ENCODE measurements at places on chromosomes 6 and 20.

DNA sequence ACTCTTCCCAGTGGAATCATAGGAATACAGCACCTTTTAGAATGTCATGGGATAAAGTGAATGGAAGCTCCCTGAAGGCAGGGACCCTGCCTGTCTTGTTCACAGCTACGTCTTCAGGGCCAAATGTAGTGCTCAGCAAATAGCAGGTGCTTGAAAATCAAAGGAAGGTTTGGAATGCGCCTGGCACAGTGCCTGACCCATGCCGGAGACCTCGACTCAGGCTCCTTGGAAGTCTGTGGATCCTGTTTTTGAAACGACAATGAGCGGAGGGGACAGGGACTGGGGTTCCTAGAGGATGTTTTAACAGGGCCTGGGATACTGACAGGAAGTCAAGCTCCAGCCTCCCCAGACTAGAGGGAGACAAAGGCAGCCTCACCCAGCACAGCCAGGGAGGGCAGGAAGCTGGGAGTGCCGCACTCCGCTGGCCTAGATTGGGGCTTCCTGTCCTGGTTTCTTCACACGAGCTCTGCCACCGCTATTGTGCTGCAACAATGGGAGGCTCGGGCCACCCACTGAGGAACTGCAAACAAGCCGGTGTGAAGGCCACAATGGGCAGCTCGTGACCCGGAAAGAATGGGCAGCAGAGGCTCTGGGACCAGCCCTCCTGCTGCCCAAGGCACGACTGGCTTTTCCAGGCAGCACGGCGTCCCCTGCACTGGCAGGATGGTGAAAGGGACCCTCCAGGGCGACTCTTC lies 76.7 kb downstream of the PREX1 start:
- DNase-seq, result no peak

DNA sequence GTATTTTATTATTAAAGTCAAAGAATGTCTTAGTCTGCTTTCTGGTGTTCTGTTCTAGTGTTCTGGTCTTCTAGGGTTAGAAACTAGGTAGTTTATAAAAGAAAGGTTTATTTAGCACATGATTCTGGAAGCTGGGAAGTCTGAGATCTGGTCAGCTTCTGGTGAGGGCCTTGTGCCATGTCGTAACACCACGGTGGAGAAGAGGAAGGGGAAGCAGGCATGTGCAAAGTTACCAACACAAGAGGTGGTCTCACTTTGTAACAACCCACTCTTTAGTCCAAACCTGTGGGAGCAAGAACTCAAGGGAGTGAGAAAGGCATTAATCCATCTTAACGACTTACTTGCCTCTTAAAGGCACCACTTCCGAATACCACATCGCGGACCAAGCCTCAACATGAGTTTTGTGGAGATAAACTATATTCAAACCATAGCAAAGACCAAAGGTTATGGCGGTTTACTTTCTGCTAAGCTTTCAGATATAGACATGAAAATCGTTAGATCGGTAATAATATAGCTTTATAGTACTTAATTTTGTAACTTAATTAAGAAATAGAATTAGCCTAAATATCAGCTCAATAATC lies 99.4 kb downstream of the NCOA3 start:
- DNase-seq, result no peak

- DNase-seq, result no peak
These were observed 838.4 kb downstream of the TFAP2A start for GRCh38 chr6:9576521-9576920.

DNA sequence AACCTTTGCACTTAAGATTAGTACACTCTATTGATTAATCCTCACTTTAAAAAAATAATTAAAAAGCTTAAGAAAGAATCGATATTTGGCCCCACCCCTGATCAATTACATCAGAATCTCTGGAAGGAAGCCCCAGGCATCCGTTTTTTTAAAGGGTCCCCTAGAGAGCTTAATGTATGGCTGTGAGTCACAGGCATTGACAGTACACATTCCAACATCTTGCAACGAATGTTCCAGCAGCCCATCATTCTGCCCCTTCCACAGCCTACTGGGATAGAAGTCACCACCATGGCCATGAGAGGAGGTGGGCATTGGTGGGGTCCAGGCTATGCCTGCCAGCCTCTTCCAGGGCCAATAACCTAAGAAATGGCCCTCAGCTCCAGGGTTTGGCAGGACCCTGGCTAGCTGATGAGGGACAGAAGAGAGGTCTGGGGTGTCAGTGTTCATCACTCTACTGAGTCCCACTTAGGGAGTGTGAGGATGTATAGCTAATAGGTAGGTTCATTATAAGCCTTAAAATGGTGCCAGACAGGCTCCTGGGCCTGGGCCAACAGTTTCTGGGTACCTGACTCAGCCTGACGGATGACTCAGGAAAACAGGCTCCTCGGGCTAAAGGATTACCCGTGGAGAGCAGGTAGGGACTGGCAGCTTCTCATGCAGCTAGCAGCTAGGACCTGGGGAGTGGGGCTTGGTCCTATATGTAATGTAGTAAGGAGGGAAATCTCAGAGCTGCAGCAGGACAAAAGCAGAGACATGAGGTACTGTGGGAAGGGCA lies 40.4 kb downstream of the MDGA1 start:
- DNase-seq, result no peak

DNA sequence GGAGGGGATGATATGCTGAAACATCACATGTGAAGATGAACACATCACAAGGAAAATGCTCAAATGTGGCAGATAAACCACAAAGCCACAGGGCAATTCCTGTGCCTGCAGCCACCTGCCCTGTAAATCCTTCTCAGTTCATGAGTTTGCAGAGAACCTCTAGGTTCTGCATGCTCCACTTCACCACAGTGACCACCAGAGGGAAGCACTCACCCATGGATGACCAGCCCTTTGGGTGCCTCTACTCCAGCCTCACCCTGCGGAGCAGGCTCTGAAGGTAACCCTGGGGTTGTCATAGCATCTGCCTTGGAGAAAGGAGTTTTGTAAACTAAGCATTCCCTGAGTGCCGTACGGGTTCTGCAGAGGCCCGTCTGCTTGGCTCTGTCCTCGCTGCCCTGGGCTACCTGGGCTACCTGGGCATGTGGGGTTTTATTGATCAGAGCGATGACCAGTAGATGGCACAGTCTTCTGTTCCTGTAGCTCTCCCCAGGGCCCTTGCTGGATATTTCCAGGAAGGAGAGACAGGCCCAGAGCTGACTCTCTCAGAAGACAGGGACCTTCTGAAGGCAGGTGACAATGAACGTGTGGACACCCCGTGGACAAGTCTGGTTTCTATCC lies 31.7 kb upstream of the CST1 start:
- no peak for DNase-seq

- DNase-seq, result no peak
These were observed 10.1 kb upstream of the CALHM6 start for GRCh38 chr6:116450769-116451740.

DNA sequence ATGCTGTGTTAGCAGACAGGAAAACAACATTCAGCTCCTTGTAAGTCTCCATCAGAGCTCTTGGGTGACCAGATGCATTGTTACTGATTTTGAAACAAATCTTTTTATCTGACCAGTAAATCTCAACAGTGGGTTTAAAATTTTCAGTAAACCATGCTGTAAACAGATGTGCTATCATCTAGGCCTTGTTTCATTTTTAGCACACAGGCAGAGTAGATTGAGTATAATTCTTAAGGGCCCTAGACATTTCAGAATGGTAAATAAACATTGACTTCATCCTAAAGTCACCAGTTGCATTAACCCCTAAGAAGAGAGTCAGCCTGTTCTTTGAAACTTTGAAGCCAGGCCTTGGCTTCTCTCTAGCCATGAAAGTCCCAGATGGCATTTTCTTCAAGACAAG lies 237.2 kb upstream of the BMP2 start:
- no peak for DNase-seq

- no peak for DNase-seq
These were observed 39.8 kb downstream of the ADTRP start for GRCh38 chr6:11738661-11739375.

DNA sequence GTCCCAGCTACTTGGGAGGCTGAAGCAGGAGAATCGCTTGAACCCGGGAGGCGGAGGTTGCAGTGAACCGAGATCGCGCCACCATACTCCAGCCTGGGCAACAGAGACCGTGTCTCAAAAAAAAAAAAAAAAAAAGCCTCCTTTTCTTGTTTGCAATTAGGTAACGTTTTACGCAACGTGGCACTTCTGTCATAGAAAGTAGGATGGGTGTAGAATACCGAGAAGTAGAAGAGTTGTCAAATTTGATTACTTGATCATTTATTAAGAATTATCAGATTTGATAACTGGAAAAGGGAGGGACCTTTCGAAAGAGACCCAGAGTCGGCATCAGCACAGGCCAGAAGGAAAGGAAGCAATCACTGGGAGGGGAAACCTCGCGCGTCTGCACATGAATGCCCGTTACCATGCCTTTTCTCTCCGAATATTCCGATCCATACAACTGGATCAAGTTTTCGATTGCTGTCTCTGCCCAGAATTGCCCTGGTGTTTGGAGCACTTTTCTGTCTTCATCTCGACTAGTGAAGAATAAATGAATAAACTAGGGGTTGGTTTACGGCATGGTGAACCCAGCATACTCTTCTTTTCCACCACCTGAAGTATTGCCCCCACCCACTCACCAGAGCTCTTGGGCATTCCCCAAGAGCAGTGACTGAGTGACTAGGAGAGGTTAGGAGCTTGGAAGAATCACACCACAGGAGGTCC lies 4.5 kb upstream of the TFAP2D start:
- no peak for DNase-seq

GRCh38 chr6:30530014-30530413 lies 26.3 kb downstream of the GNL1 start:
- DNase-seq, result no peak

DNA sequence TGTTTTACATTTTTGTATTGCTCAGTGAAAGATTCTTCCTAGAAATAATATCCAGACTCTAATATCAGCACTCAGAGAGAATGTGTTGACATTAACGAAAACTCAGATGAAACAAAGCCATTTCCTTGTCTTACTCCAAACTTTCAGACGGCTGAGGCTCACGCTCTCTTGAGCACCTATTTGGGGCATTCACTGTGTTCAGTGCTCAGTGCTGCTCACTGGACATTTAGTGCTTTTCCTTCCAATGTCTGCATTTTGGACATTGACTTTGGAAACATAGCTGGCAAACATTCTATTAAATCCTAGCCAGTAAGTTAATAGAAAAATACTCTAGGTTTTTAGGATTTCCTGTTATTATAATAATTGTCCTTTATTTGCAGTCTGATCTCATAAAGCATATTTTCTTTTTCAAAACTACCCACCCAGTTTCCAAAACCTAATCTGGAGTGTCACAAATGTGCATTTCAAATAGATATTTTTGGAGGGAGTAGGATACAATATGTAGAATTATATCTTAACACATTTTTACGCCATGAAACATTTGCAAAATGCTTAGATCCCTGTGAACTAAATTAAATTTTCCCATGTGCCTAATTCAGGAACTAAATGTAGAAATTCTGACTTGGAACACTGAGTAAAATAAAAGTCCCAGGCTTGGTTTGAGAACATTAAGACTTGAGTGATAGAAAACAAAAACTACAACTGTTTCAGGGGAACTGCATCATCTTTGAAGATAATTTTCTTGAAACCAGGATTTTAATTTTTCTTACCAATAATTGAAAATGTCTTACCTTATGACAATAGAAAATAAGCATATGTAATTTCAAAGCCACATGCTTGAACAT lies 91.7 kb upstream of the B3GAT2 start:
- DNase-seq, result no peak
